ENCODE measurements at places on chromosomes 4 and X. TPM values are rescaled to one million over a fixed set of nuclear protein-coding genes. Genes with fewer than 3 reads are reported as not detected.

GRCh38 chr4:140070366-140070765 is 83.6 kb downstream of the MAML3 start:
- H3K27me3 ChIP-seq: peaks cover 4% of the 10 kb centered on the region
- no peak for DNase-seq
- no peaks in the 10 kb centered on the region for H3K36me3 ChIP-seq

CYSLTR1 gene
- total RNA-seq: 22.1 TPM

DNA sequence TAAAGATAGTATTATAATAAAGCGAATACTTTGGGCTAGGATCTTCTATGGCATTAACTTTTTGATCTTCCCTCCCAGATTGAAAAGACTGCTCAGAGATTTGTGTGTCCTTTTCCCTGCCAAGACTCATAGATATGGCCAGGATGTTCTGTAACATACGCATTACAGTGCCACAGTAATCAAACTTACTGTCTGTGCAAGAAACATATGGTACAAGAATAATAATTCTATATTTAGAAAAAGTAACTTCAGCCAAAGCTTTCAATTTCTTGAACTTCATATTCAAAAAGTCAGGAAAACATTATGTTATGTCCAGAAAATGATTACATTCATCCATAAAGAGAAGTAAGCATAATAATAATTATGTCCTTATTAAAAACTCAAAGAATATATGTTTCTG is 100.9 kb upstream of the GUCY1A1 start:
- no peaks in the 10 kb centered on the region for H3K27me3 ChIP-seq
- no peaks in the 10 kb centered on the region for H3K36me3 ChIP-seq
- no peak for DNase-seq
- no peaks in the 10 kb centered on the region for H3K4me1 ChIP-seq

DNA sequence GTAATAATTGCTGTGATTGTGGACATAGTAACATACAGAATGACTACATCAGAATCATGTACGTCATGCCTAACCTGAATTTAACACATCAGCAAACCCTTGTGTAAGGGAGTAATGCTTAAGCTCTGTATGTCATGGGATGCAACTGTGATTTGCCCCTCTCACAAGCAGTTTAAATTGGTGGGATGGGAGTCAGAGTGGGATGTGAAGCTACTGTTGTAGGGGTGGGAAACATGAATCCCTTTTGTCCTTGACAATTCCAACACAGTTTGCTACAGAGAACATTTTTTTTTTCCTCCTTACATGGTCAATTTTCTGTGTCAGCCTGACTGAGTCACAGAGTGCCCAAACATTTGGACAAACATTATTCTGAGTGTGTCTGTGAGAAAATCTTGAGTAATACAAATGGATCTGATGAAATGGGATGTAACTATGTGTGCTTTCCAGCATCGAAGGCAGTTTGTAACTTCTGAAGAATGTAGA is 392.8 kb downstream of the GPM6A start:
- no peak overlapping the region for H3K4me3 ChIP-seq
- no peak overlapping the region for H3K27ac ChIP-seq
- H3K4me1 ChIP-seq: no peaks in the 10 kb centered on the region

GRCh38 chrX:73851014-73852009 is 288.3 kb downstream of the CHIC1 start:
- H3K4me3 ChIP-seq: peak overlapping the region; percentile 79
- DNase-seq: peak; percentile 90
- no peaks in the 10 kb centered on the region for H3K27me3 ChIP-seq

HSFX2 gene
- total RNA-seq: not detected

DNA sequence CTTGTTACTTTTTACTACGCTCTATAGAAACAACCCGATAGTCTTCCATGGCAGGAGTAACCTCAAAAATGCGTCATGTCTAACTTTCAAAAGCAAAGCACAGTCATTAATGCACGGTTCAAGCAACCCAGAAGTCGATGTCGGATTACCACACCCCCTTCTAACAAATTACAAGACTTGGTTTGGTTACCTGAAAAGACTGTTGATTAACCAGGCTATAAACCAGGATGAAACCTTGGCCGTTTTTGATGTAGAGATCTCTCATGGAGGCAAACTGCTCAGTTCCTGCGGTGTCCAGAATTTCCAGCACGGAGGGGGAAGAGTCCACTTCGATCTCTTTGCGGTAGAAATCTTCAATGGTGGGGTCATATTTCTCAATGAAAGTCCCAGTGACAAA is 2.4 kb downstream of the RAP2C start:
- no peaks in the 10 kb centered on the region for H3K4me1 ChIP-seq
- H3K36me3 ChIP-seq: no peaks in the 10 kb centered on the region
- DNase-seq: no peak
- no peaks in the 10 kb centered on the region for H3K27me3 ChIP-seq
- peak overlapping the region; percentile 61 for H3K4me3 ChIP-seq

DNA sequence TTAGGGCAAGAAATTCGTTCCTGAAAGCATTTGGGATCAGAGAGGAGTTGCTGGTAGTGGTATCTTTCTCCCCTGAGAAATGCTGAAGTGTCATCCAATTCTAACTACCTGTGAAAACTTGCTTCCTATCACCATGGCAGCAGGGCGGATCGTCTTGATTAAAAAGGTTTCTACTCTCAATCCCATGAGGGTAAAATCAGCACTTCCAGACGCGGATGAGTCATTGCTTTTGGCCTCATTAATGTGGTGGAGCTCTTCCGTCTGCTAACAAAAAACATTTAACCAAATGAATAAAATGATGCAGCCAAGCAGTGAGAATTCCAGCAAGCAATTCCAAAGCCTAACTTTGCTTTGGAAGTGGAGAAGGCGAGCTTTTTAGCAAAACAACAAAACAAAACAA is 325.6 kb downstream of the CAMK2D start:
- no peaks in the 10 kb centered on the region for H3K4me1 ChIP-seq
- H3K27ac ChIP-seq: no peak overlapping the region
- no peaks in the 10 kb centered on the region for H3K27me3 ChIP-seq
- DNase-seq: no peak

DNA sequence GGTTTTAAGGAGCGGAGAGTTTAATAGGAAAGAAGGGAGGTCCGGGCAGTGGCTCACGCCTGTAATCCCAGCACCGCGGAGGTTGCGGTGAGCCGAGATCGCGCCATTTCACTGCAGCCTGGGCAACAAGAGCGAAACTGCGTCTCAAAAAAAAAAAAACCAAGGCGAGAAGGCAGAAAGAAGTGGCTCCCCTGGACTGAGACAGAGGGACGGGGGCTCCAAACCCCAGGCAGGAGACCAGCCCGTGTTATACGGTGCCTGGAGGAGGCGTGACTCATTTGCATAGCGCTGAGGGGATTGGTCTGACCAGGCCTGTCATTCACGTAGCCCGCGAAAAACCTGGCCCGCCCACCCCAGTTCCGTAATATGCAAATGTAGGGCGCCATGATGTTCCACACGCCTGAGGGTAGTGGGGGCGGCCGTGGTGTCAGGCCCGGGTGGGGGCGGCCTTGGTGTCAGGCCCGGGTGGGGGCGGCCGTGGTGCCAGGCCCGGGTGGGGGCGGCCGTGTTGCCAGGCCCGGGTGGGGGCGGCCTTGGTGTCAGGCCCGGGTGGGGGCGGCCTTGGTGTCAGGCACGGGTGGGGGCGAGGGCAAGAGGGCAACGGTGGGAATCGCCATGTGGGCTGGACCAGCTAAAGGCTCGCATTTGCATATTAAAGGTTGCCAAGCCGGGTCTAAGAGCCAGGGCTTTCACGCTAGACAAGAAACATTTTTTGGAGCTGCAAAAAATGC is 2.1 kb downstream of the PLCXD1 start:
- peak; percentile 86 for DNase-seq
- H3K36me3 ChIP-seq: peaks cover 11% of the 10 kb centered on the region
- no peaks in the 10 kb centered on the region for H3K27me3 ChIP-seq
- peak overlapping the region; percentile 67 for H3K4me3 ChIP-seq

DNA sequence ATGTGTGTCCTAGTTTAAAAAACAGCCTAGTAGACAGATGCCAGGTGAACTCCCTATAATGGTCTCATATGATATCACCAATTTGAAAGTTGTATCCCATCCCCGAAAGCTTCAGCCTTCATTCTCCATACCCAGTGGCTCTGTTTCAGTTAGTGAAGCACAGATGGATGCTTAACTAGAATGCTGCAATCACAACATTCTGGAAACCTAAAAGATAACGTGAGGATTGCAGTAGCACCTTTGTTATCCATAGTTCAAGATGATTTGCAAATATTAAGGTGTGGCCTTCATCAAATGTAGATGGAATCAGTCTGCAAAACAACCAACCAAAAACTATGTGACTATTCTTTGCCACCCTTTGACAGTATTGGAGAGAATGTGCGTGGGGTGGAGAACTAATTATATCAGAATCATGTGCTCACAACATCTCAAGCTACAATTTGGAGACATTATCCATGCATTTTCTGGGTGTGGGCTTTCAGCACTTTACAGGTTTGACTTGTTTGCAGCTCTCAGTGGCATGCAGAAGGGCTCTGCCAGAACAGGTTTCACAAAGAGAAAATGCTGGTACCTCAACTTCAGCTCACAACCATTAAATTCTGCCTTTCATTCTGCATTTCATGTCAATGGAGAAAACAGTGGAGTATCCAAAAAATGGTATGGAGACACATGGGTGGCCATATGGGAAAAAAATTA is 18.3 kb upstream of the PPID start:
- no peak overlapping the region for H3K27ac ChIP-seq
- no peaks in the 10 kb centered on the region for H3K27me3 ChIP-seq
- no peak overlapping the region for H3K4me3 ChIP-seq
- no peaks in the 10 kb centered on the region for H3K4me1 ChIP-seq

GRCh38 chr4:21571100-21571499 is 377.5 kb downstream of the KCNIP4 start:
- H3K4me1 ChIP-seq: no peaks in the 10 kb centered on the region
- H3K27ac ChIP-seq: no peak overlapping the region
- no peaks in the 10 kb centered on the region for H3K36me3 ChIP-seq
- no peaks in the 10 kb centered on the region for H3K27me3 ChIP-seq
- no peak overlapping the region for H3K4me3 ChIP-seq

ASB12 gene
- total RNA-seq: not detected

DNA sequence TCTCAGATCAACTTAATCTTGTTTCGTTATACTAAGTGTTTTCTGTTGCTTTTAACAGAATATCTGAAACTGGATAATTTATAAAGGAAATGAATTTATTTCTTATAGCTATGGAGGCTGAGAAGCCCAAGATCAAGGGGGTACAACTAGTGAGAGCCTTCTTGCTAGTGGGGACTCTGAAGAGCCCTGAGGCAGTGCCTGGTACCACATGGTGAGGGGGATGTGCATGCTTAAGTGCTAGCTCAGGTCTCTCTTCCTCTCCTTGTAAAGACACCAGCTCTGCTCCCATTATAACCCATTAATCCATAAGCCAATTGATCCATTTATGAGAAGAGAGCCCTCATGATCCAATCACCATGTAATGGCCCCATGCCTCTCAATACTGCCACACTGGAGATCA is 17.9 kb downstream of the COX18 start:
- H3K27me3 ChIP-seq: no peaks in the 10 kb centered on the region
- no peak overlapping the region for H3K4me3 ChIP-seq
- peaks cover 8% of the 10 kb centered on the region for H3K4me1 ChIP-seq
- no peak overlapping the region for H3K27ac ChIP-seq
- H3K36me3 ChIP-seq: 0 out of 2 replicates have a peak, but pooled peaks cover 4% of the 10 kb centered on the region

- DNase-seq: no peak
- no peaks in the 10 kb centered on the region for H3K4me1 ChIP-seq
- no peak overlapping the region for H3K4me3 ChIP-seq
- no peak overlapping the region for H3K27ac ChIP-seq
These were observed 2.1 kb downstream of the MAGEB2 start for GRCh38 chrX:30217465-30217864.

GRCh38 chrX:18828832-18829404 is 121.5 kb downstream of the PPEF1 start:
- H3K4me3 ChIP-seq: no peak overlapping the region
- no peaks in the 10 kb centered on the region for H3K27me3 ChIP-seq
- DNase-seq: no peak
- no peak overlapping the region for H3K27ac ChIP-seq

- H3K27me3 ChIP-seq: no peaks in the 10 kb centered on the region
- H3K36me3 ChIP-seq: no peaks in the 10 kb centered on the region
- H3K4me3 ChIP-seq: no peak overlapping the region
- no peak for DNase-seq
These were observed 545.3 kb upstream of the GRID2 start for GRCh38 chr4:91758487-91758886.

GRCh38 chr4:26529479-26529878 is 39.2 kb upstream of the CCKAR start:
- no peaks in the 10 kb centered on the region for H3K4me1 ChIP-seq
- no peak overlapping the region for H3K4me3 ChIP-seq
- no peak overlapping the region for H3K27ac ChIP-seq
- no peak for DNase-seq
- H3K27me3 ChIP-seq: no peaks in the 10 kb centered on the region

DNA sequence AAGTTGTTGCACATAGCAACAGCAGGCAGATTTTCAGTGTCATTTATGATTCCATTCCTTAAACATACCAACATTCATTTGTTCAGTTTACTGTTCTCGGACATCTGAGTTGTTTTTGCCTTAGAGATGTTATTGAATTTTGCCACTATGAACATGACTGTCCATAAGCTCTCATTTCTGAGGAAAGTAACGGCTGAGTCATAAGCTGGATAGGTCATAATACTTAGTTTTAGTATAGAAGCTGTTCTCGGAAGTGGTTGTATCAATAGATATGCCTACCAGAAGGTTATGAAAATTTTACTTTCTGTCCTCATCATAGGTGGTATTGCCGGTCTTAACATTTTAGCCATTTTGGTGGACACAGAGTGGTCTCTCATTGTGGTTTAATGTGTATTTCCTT is 157.1 kb upstream of the CLNK start:
- no peaks in the 10 kb centered on the region for H3K4me1 ChIP-seq
- no peaks in the 10 kb centered on the region for H3K27me3 ChIP-seq
- no peak overlapping the region for H3K27ac ChIP-seq
- DNase-seq: no peak

DNA sequence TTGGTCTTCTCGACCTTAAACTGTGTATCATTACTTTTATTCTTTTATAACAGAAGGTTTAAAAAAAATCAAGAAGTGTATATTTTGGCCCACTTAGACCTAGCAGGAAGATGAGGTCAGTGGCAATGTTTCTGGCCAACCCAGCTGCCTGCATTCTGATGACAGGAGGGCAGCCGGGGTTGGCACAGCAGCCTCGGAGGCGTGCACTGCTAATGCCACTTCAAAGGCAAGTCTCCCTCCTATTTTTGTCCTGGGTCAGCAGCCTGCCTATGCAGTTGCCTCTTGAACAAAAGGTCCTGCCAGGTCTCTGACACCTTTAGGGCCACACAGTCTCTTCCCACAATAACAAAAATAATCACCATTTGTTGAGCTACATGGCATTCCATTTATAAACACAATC is 89.4 kb upstream of the MYOZ2 start:
- no peak for DNase-seq
- no peaks in the 10 kb centered on the region for H3K4me1 ChIP-seq
- no peaks in the 10 kb centered on the region for H3K36me3 ChIP-seq
- no peak overlapping the region for H3K4me3 ChIP-seq
- H3K27ac ChIP-seq: no peak overlapping the region

Measured in GM12878 (cell line).